ENCODE measurements at places on chromosomes 2 and 18.

- no peak for DNase-seq
Measured at GRCh38 chr2:146227152-146228019, 1617.4 kb upstream of the ACVR2A start.

- no peak for DNase-seq
Measured at GRCh38 chr2:47043142-47043890, 111.8 kb downstream of the STPG4 start.

GRCh38 chr18:76328140-76328539 lies 166.9 kb downstream of the ZNF516 start:
- no peak for DNase-seq

DNA sequence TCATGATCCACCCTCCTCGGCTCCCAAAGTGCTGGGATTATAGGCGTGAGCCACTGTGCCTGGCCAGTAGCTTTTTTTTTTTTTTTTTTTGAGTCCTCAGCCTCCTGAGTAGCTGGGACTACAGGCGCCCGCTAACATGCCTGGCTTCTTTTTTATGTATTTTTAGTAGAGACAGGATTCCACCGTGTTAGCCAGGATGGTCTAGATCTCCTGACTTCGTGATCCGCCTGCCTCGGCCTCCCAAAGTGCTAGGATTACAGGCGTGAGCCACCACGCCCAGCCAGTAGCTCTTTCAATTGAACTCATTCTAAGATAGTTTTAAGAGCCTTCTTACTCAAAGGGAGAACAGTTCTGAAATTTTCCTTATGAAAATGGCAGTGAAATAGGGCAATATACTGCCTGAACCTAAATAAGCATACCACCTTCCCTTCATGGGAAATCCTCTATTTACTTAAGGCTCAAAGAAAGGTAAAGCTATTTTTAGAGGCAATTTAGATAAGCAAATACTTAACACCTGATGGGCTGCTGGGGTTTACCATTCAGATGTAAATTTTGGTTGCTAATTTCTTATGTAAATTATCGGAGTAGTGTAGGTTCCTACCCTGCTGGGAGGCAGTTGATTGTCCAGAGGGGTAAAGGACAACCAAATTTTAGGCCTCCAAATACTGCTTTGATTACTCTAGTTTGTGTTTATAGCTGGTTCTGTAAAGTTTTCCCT lies 144.7 kb downstream of the GREB1L start:
- DNase-seq: peak; percentile 72

GRCh38 chr2:10004836-10005235 lies 38.5 kb upstream of the KLF11 start:
- DNase-seq: no peak

GRCh38 chr2:144390424-144391020 lies 129.4 kb downstream of the ZEB2 start:
- DNase-seq: no peak

DNA sequence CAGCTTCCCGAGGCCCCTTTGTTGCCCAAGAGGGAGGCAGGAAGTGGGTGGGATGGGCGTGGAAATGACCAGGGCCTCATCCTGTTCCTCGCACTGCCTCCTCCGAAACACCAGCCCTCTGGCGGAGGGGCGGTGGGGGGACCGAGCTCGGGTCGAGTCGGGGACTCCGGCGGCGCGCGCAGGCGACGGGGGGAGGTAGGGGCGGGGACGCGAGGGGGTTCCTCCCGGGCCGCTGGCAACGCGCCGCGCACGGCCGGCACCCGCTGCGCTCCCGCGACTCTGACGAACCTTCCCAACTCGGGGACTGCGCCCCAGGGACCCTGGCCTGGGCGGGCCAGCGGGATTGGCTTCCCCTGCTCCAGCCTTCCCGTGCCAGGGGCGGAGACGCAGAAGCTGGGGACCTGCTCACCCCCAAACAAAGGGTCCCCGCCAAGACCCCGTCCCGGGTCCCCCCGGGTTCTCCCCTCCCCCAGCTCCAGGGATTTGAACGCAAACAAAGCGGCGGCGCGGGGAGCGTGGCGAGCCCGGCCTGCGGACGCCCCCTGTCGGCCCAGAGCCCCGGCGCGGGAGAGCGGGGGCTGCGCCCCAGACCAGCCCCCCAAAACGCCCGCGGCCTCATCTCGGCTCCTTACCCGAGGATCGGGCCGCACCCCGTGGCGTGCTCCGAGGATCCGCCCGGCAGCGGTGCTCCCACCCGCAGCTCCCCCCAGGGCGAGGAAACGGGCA lies 1.2 kb downstream of the SEMA4C start:
- no peak for DNase-seq

DNA sequence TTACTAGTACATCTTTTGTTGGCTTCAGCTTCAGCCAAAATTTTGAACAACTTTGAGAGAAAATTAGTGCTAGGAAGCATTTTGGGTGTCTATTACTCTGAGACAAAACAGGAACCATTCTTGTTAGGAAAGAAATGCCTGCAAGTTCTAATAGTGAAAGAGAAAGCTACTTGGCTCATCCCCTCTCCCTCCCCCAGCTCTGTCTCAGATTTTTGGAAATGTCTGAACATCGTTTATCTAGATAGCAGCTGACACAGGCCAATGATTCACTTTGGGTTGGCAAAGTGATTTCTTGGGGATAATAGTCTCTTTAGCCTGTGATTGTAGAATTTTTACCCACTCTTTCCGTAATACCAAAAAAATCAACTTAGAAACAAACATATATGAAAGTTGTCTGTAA lies 42.3 kb upstream of the PTPRM start:
- DNase-seq: no peak

DNA sequence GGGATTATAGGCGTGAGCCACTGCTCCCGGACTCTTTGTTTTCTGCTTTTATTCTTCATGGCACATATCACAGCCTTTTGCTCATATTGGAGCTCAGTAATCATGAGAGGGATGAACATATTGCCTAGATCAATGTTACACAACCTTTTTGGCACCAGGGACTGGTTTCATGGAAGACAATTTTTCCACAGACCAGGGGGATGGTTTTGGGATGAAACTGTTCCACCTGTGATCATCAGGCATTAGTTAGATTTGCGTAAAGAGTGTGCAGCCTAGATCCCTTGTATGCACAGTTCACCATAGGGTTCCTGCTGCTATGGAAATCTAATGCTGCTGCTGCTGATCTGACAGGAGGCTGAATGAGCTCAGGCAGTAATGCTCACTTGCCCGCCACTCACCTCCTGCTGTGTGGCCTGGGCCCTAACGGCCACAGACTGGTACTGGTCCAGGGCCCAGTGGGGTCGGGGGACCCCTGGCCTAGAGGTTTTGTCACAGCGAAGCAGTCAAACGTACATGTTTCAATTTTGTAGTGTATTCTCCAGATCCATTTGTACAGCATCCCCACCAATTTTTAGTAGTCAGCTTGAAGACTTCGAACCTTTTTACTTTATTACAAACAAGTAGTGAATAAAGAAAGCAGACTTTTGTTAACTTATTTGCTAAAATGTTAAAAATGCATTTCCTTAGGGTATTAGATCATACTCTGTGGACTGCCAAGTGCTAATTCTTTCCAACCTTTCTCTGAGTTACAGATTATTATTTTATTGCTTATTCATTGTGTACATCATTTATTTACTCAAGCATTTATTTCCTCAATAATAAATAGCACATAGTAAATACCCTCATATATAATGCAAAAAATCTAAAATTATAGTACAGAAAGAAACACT lies 6.2 kb downstream of the DAW1 start:
- DNase-seq: no peak

- DNase-seq: no peak
Measured at GRCh38 chr2:240784629-240785423, 35.2 kb downstream of the KIF1A start.

GRCh38 chr2:187906021-187906420 lies 351.8 kb upstream of the TFPI start:
- no peak for DNase-seq

DNA sequence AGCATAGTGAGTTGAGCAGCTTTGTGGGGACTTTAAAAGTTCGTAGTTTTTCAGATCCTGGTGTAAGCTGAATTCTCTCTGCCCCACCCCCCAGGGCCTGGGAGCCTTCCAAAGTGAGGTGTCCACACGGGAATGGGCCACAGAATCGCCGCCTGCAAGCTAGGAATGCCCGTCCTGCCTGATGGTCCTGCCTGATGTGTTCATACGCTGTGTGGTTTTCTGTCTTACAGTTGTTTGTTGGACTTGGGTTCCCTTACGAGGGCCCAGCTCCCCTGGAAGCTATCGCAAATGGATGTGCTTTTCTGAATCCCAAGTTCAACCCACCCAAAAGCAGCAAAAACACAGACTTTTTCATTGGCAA lies 158.7 kb downstream of the MGAT5 start:
- DNase-seq: no peak

DNA sequence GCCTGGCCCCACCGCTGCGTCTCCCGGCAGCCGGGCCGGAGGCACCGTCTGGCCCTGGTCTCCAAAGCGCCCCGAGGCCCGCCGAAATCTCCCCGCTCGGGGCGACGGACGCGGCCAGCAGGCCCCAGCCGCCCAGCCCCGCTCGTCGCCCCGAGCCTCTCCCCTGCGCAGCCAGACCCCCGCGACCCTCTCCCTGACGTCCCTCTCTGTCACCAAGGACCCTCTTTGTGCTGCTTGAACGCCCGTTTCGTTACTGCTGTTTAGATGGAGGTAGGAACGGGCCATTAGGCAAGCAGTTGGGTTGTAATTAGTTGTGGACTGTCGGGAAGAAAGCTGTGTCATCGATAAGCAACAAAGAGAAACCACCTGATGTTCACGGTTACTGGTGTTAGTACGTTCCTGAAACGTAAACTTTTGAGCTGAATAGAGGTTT lies 686 bp downstream of the UBXN4 start:
- DNase-seq: no peak

DNA sequence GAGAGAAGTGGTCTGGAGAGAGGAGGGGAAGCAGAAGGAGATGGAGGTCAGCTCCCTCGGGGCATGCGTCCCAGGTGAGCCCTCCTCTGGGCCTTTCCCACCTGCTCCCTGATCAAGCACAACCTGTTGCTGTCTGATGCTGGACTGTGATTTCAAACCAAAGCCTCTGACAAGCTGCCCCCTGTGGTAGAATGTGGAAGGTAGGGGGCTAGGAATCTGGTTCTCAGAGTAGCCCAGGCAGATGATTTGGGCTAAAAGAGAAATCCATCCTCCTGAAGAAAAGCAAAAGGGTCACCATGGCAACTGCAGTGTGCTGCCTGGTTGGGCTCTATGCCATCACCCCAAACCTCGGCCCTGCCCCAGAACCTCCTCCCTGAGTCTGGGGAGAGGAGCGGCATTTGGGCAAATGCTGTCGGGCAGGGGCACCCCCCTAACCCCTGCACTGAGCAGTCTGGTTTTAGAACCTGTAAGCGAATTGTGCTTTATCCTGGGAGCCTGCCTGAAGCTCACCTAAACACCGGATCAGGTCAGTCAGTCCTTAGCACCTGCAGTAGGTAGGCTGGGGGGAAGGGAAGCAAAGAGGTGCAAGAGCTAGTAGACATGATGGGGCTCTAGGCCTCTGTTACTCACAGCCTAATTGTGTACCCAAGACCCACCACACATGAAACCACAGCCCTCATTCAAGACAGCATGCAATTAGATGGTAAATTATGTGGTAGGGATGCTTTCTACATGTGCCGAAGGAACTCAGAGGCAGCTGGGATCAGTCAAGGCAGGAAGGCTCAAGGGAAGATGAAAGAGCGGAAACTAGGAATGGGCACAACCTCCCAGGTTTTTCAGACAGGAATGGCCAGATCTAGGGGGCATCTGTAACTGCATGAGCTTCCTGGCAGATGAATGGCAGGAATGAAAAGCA lies 83.5 kb downstream of the DNMT3A start:
- DNase-seq: no peak

DNA sequence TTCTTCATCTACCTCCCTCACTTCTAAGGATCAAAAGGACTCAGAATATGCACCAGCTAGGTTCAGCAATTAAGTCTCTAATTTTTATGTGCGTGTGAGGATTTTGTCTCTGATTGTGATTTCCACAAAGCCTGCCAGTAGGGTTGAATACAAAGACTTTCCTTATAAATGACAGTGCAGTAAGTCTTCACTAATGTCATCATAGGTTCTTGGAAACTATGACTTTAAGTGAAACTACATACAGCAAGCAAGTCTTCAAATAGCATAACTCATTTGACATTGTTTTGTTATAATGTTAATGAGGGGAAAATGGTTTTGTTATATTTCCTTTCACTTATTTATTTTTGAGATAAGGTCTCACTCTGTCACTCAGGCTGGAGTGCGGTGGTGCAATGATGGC lies 526.3 kb upstream of the DCC start:
- DNase-seq: no peak

GRCh38 chr18:46028536-46028891 lies 43.5 kb downstream of the PSTPIP2 start:
- no peak for DNase-seq
